ENCODE measurements at places on chromosomes 4 and X. TPM values are rescaled to one million over a fixed set of nuclear protein-coding genes. Genes with fewer than 3 reads are reported as not detected.

ARHGEF38 gene
- total RNA-seq, result not detected

IL21 gene
- total RNA-seq, result not detected

SORBS2 gene
- 2.8 TPM for total RNA-seq

MTNR1A gene
- total RNA-seq, result not detected

BEX4 gene
- total RNA-seq, result 7.9 TPM

ADAMTS3 gene
- total RNA-seq, result 5.0 TPM

MAP9 gene
- 6.5 TPM for total RNA-seq

C4orf54 gene
- 0.08 TPM for total RNA-seq

CLDN34 gene
- not detected for total RNA-seq

DSPP gene
- not detected for total RNA-seq

NSG1 gene
- total RNA-seq, result 2.7 TPM

PNCK gene
- 0.33 TPM for total RNA-seq

GPR78 gene
- 2.0 TPM for total RNA-seq

TLR3 gene
- 3.3 TPM for total RNA-seq

RAB9B gene
- total RNA-seq, result 1.9 TPM

MAGEB10 gene
- not detected for total RNA-seq

AFM gene
- not detected for total RNA-seq

VCX gene
- total RNA-seq, result not detected

SLC6A14 gene
- not detected for total RNA-seq

RNF175 gene
- total RNA-seq, result not detected

GPR119 gene
- total RNA-seq, result not detected

AR gene
- total RNA-seq, result 6.3 TPM
